ENCODE measurements at places on chromosomes 4 and X.

GRCh38 chrX:13667919-13668318, 15.0 kb downstream of the TCEANC start:
- DNase-seq, result no peak

- no peak for DNase-seq
Observed at GRCh38 chr4:63492515-63492914, 916.7 kb downstream of the TECRL start.

- DNase-seq, result no peak
Observed at GRCh38 chr4:142168181-142168580, 531.8 kb downstream of the IL15 start.

DNA sequence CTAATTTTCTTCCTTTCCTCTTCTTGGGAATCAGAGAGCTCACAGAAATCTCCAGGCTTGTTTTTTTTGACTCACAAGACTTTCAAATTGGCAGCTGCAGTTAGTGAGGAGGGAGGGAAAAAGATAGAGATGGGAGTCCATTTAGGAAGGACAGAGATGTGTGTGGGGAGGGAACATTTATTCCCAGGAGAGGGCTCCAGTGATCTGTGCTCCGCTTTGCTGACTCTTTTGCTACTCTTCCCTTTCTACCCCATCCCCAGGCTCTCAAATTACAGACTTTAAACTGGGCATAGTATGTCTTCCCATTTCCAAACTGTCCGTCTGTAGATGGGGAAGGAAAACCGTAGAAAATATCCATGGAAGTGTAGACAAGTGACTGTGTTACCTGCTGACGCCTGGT, 39.1 kb upstream of the UCP1 start:
- no peak for DNase-seq

GRCh38 chr4:152697284-152698088, 17.7 kb upstream of the TMEM154 start:
- DNase-seq, result no peak

DNA sequence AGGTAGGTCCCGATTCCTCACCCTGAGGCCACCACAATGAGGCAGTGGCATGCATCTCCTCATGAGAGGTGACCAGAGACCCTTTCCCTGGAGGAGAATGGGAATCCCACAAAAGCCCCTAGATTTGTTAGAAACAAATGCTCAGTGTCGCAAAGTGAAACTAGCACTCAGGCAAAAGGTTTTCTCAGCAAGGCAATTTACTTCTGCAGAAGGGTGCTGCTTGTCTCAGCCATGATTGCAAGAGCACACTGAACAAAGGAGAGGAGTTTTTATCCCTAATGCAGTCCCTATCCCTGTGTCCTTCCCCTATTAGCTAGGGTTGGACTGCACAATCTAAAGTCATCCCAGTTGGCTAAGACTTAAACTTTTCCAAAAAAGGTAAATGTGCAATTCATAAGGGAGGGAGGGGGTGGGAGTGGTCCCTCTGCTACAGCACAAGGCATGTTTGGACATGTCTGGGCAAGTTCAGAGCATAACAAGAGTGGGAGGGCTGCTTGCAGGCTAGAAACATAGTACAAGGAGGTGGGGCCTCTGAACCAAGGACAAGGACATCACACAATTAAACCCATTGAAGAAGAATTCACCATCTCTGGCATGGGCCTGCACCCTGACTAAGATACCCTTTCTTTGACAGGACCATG, 185.3 kb downstream of the CCNG2 start:
- DNase-seq, result no peak

- no peak for DNase-seq
Observed at GRCh38 chr4:37922328-37922727, 31.4 kb downstream of the TBC1D1 start.

GRCh38 chr4:140061194-140061593, 92.8 kb downstream of the MAML3 start:
- DNase-seq, result no peak

DNA sequence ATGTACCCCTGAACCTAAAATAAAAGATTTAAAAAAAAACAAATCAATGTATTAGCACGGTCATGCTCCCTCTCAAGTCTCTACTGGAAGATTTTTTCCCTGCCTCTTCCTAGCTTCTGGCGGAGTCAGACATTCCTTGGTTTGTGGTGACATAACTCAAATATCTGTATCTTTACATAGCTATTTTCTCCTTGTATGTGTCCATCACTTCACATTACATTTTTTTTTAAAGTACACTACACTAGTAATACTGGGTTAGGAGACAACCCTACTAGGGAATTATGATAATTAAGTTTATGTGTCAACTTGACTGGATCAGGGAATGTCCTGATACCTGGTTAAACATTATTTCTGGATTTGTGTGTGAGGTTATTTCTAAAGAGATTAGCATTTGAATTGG, 1197.9 kb downstream of the TECRL start:
- DNase-seq, result no peak

GRCh38 chr4:100414016-100414790, 103.6 kb downstream of the EMCN start:
- DNase-seq, result no peak

DNA sequence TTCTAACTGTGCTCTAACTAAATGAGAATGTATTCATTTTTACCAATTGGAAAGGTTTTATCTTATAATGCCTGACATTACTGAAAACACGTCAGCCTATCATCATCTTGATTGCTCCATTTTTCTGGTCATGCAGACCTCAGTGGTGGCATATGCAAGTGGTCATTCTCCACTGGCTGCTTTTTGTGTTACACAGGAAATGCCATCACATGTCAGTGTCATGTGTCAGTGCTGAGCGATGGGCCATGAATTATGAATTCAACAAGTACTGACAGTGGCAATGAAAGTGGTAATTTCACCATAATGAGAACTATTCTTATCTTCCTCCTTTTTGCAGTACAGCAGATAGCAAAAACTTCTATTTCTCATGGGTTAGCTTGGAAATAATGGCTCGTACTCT, 190.5 kb downstream of the PACRGL start:
- DNase-seq, result no peak

DNA sequence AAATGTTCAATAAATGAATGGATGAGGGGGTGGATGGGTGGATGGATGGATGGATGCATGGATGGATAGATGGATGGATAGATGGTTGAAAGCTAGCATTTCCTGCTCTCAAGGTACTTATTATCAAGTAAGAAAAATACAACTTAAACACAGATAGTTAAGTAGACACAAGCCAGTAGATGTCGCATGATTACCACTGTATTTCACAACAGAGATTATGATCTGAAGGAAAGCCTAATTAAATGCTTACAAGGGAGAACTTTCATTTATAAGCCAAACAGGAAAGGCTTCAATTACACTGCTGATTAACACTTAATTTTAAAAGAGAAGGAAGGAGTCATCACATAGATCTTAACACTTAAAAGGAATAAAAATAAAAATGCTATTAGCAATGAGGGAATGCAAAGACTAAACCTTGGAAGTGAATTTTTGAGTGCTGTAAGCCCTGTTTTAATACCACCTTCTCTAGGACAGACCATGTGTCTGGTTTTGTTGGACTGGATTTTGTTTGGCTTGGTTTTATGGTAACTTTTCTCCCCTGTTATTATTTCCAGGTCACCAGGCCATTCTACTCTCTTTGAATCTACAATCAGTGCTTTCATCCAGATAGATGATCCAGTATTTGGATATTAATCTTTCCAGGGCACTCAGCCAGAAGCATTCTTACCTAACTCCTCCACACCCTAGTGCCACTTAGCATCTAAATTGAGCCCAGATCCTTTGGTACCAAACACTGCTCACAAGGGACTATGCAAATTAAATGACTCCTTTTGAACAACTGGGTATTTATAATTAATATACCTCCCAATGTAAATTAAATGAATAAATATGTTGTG, 75.5 kb upstream of the SLC39A8 start:
- no peak for DNase-seq

GRCh38 chr4:105155426-105155825, 8.8 kb downstream of the TET2 start:
- no peak for DNase-seq

DNA sequence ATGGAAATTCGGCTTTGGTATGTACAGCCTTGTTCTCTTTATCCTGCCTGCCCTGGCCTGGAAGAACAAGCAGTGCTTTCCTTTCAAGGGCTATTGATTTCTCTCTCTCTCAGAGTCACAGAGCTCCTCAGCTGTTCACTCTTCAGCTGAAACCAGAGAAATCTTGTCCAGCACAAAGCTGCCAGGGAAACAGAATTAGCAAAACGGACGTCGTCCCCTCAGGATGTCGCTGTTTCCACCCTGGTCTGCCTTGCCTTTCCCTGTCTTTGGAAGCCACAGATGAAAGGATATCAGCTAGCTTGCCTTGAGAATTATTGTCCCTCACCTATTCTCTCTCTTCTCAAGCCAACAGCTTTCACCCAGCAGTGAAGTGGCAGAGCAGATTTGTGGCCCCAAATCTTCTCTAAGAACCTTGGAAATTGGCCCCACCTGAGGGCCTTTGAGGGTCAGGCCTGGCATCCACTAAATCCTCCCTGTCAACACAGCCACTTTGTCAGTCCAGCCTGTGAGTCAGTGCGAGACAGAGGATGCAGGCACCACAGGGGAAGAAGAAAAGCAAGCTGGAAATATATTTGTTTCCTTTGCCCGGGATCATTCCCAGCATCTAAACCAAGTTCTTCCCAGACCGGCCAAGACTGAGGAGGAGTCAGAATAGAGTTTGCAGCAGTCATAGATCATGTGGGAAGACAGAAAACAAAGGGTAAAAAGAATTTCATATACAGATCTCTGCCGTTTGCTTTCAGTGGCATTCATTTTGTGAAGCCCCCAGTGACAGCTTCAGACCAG, 63.8 kb upstream of the MTM1 start:
- no peak for DNase-seq

DNA sequence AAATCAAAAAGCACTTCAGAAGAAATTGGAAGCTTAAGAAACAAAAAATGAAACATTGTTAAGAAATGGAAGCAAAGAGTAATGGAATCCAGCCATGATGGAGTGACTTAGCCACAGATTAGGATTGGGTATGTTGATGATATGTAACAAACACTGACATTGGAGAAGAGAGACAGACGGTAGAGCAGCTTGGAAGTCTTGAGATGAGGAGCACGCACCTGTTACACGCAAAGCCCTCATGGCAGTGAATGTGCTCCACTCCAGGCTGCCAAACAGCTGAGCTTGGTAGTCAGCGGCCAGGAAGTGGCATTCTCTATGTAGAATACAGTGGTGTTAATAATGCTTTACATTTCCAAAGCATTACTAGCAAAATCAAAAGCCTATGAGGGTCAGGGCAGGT, 56.9 kb upstream of the GPRIN3 start:
- DNase-seq, result no peak

- DNase-seq, result no peak
Observed at GRCh38 chr4:17376205-17376604, 135.7 kb downstream of the QDPR start.

DNA sequence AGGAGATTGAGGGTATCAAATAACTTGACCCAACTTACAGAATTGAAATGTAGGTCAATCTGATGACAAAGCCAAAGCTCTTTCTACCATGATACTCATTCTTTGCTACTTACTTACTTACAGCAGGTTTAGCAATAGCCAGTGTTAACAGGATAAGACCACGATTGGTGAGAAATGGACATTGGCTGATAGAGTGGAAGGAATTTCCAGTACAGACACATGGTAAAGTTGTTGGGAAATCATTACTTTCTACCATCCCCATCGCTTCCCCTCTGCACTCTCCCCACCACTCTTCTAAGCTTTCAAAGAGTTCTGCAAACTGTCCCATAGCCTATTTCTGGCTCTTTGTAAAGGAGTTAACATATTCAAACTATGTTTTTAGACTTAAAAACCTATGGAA, 119.7 kb downstream of the CHRNA9 start:
- no peak for DNase-seq

All from activated T-helper 1 cell treated with anti-CD3 and anti-CD28 coated beads, Interleukin-12 subunit alpha, Interleukin-12 subunit beta, Interleukin-2, Interleukin-4 antibody, amounts not matched to agents 30 ng/mL and 10 ng/mL and 1 ng/mL, durations not matched to agents 14 hours and 24 hours and 36 hours (primary cell).